Activated T-cell treated with anti-CD3 and anti-CD28 coated beads, Interleukin-2, amount 50 U/mL, for 48 hours (primary cell): ENCODE measurements at places on chromosomes 4 and X.
A peak's percentile ranks its signal among the peaks of the same experiment; 100 is the strongest.

DNA sequence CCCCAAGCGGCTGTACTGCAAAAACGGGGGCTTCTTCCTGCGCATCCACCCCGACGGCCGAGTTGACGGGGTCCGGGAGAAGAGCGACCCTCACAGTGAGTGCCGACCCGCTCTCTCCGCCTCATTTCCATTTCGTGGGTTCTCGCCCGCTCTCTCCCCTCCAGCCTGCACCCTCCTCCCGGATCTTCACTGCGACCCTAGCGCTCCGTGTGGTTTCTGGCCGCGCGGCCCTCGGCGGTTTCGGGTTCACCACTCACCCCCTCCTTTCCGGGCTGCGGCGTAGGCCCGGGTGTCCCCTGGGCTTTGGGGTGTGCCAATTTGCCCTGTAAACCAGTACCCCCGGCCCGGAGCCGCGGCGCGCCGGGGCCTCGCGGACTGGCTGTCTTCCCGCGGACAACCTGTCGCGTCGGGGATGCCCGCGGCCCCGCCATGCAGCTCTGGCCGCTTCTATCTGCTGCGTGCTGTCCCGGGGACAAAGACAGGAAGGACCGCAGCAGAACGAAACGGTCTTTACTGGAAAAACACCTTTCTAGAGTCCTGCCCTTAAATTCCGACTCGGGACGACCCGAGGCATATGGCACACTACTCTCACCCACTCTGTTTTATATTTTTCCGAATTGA is 737 bp downstream of the FGF2 start:
- peak; percentile 50 for DNase-seq

- DNase-seq = no peak
Observed at GRCh38 chrX:10326578-10326977, 169.8 kb downstream of the CLCN4 start.

- no peak for DNase-seq
Observed at GRCh38 chr4:108620933-108621905, 843 bp downstream of the RPL34 start.

GRCh38 chrX:105869701-105870100 is 47.4 kb downstream of the NRK start:
- DNase-seq = no peak

- no peak for DNase-seq
Observed at GRCh38 chr4:94913316-94913715, 155.6 kb downstream of the BMPR1B start.
